ENCODE measurements at places on chromosomes 13 and 19. TPM values are rescaled to one million over a fixed set of nuclear protein-coding genes. Genes with fewer than 3 reads are reported as not detected.

Gene IGFL1
- total RNA-seq: 2.5 TPM

Gene MYADM
- 276 TPM for total RNA-seq

Gene KLK12
- not detected for total RNA-seq

Gene IL17D
- 0.88 TPM for total RNA-seq

Gene POU4F1
- total RNA-seq: 0.73 TPM

Gene SIGLEC8
- total RNA-seq: not detected

Gene CGB8
- 2.5 TPM for total RNA-seq

Gene DPP9
- total RNA-seq: 63.7 TPM

Gene PCDH9
- total RNA-seq: 5.6 TPM

Gene STX10
- 52.0 TPM for total RNA-seq

Gene SYNGR4
- 3.6 TPM for total RNA-seq

Gene OR7C1
- total RNA-seq: not detected

Gene LPAR6
- 0.43 TPM for total RNA-seq

Measured in A549 treated with Hydrocortisone at 1 μM for 4 hours (cell line).